CD4-positive, alpha-beta T cell treated with Interleukin-17A for 1 hour (primary cell): ENCODE measurements at places on chromosomes 6 and 20.
A peak's percentile ranks its signal among the peaks of the same experiment; 100 is the strongest.

- no peak for DNase-seq
Measured at GRCh38 chr6:66553441-66553840, 846.4 kb upstream of the EYS start.

GRCh38 chr6:112366695-112367553 is 19.8 kb downstream of the RFPL4B start:
- DNase-seq = no peak

DNA sequence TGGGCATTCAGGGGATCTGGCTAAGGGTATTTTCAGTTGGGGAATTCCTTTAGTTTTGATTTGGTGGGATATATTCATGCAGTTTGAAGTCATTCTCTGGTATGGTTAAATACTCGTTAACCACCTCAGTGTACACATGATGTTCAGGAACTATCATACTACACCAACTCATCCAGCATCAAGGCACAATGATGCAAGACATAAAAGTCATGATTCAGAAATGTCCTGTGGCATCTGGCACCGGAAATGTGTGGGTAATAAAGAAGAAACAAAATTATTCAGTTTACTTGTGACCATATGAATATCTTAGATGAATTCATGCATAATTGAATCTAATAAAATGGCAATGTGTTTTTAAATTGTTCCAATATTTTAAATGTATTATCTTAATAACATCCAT is 129.0 kb upstream of the BMP5 start:
- DNase-seq = no peak

DNA sequence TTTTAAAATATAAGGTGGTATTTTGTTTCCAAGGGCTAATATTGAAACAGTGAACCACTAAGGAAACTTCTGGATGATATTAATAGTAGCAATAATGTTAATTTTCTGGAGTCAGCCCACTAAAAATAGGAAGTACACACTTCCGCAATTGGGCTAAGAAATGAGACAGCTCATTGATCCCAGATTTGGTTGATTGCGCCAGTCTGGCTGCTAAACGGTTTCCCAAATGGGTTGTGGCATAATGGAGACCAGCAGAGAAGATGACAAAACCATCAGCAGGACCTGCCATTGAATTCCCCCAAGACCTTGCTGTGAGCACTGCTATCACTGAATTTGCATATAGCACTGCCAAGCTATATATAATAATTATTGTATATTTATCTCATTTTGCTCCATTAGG is 71.2 kb upstream of the SGK1 start:
- no peak for DNase-seq

- DNase-seq = no peak
Measured at GRCh38 chr6:52976591-52977035, 18.5 kb downstream of the GSTA4 start.

DNA sequence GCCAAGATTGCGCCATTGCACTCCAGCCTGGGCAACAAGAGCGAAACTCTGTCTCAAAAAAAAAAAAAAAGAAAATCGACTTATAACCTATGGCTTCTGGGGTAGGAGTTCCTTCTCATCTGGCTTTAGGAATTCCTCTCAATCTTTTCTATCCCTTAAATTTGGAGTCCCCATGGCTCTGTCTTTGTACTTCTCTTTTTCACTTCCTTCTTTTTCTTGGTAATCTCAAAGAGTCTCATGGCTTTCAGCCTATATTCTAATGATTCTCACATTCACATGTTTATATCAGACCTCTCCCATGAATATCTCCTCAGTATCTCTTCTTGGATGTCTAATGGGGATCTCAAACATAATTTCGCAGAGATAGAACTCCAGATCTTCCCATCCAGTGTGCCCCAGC is 42.8 kb upstream of the RALGAPA2 start:
- no peak for DNase-seq

DNA sequence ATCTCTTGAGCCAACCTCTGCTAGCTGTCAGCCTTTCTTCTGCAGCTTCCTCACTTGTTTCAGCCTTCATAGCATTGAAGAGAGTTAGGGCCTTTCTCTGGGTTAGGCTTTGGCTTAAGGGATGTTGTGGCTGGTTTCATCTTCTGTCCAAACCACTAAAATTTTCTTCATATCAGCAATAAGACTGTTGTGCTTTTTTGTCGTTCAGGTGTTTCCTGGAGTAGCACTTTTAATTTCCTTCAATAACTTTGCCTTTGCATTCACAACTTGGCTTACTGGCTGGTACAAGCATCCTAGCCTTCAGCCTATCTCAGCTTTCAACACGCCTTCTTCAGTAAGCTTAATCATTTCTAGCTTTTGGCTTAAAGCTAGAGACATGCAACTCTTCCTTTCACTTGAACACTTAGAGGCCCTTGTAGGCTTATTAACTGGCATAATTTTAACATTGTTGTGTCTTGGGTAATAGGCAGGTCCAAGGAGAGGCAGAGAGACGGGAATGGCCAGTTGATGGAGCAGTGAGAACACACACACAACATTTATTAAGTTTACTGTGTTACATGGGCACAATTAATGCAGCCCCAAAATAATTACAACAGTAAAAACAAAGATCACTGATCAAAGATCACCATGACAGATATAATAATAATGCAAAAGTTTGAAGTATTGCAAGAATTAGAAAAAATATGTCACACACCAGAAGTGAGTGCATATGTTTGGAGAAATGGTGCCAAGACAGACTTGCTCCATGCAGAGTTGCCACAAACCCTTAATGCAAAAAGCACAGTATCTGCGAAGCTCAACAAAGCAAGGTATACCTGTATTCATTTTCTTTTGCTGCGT is 98.6 kb downstream of the HIVEP1 start:
- DNase-seq = peak; percentile 28

- no peak for DNase-seq
Measured at GRCh38 chr6:6717953-6718352, 129.4 kb downstream of the LY86 start.

DNA sequence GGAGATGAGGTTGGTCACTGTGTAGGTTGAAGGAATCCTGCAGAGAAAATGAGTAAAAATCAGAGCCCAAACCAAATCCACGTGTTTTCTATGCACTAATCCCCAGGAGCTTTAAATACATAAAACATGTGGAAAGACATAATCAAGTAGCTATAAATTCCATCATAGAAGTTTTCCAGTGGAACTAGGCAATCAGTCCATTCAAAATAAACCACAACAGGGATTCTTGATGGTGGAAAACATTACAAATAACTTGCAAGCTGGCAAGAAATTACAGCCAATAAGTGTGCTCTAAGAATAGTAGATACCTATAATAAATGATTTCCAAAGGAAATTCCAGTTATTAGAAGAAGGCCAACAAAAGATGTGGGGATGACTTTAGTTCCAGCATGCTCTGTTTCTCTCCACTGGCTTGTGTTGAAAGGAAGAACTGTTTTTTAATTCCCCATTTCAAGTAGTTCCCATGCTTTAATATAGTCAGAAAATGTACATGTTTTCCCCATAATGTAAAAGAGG is 49.8 kb upstream of the ADGRG6 start:
- no peak for DNase-seq

DNA sequence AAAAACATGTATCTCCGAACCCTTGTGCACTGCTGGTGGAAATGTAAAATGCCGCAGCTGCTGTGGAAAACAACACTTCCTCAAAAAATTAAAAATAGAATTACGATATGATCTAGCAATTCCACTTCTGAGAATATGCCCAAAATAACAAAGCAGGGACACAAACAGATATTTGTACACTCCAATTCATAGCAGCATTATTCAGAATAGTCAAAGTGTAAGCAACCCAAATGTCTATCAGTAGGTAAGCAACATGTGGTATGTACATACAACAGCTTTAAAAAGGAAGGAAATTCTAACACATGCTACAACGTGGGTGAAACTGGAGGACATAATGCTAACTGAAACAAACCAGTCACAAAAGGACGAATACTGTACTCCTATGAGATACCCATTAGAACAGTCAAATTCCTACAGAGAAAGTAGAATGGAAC is 5.7 kb upstream of the RAB5IF start:
- no peak for DNase-seq

DNA sequence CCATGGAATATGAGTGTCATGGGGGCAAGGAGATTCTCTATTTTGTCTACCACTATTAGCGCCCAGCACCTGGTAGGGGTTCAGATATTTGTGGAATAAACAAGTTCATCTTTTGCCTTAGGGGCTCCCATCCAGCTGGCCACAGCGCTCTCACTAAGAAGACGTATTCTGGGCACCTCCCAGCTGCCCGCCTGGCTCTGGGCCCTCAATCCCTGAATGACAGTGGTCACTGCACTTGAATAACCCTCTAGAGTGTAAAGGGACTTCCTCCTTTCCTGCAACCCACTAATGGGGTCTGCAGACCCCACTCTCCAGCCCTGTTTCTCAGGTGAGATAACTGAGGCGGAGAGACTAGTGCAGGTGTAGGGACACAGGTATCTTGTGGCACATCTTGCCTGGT is 36.2 kb downstream of the SNX5 start:
- DNase-seq = no peak

- DNase-seq = no peak
Measured at GRCh38 chr6:159213405-159213804, 44.2 kb downstream of the FNDC1 start.

GRCh38 chr20:22339091-22339881 is 245.1 kb downstream of the FOXA2 start:
- DNase-seq = peak; percentile 14

DNA sequence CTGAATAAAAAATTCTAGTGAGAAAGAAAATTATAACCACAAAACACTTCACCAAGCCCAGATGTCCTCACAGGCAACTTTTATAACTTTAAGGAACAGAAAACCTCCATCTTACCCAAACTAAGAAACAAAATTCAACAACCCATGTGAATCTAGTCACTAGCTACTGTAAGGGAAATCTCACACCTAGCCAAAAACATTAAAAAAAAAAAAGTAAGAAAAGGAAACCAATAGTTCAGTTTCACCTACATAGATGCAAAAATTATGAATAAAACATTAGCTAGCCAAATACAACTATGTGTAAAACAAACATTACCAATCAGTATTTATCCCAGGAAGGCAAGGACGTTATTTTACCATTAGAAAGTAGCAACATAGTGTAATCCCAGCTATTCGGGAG is 35.5 kb upstream of the SLC23A2 start:
- no peak for DNase-seq

GRCh38 chr6:5338177-5338960 is 77.1 kb downstream of the FARS2 start:
- DNase-seq = no peak

DNA sequence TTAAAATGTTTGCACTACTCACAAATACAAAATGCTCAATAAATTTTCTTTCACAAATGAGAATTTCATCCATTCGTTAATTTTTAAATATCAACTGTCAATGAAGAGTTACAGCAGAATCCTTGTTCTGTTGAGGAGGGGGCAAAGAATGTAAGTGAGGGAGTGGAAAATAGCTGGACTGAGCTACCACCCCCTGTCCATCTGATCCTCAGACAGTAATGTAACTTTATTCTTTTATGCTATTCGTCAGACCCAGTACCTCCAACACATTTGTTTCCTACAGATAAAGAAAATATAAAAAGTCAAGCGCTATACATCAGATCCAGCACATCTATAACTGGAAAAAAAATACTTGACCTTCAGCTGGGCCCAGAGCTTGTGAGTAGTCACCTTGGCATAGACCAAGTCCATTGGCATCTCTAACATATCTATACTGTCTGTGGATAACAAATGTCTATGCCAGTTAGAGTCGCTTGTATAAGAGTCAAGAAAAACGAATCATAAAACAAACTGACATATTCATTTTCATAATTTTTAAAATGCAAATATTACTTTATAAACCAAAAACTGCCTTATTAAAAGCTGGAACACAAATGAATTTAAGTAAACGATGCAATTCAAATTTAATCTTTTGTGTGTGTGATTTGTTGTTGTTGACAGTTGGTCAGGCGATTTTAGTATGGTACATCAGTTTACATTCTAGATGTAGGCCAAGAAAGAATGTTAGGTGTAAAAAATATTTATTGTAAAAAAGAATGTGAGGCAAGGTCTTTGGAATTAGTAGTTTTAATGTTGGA is 57.2 kb upstream of the HFE start:
- DNase-seq = no peak

GRCh38 chr20:32626859-32627636 is 41.9 kb upstream of the NOL4L start:
- DNase-seq = peak; percentile 8

- no peak for DNase-seq
Measured at GRCh38 chr6:41072836-41073202, at the start of gene NFYA. Gene NFYA, plus strand, starts transcription at chr6:41072974. Its CDS starts 6,116 bp downstream, at chr6:41079090.

GRCh38 chr20:37543828-37544227 is 16.2 kb upstream of the BLCAP start:
- DNase-seq = no peak

DNA sequence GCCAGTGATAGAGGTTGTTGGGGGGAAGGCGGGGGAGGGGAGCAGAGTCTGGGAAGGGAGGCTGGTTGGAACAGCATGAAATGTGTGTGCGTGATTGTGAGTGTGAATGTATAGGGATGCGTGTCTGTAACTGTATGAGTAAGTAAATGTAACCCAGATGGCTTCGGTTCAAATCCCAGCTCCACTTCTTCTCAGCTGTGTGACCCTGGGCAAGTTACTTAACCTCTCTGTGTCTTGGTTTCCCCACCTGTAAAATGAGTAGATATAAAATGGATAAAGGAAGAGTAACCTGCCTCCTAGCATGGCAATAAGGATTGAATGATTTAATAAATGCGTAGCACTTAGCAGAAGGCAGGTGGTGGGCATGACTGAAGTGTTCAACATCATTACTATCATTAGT is 24.1 kb downstream of the MAFB start:
- no peak for DNase-seq

DNA sequence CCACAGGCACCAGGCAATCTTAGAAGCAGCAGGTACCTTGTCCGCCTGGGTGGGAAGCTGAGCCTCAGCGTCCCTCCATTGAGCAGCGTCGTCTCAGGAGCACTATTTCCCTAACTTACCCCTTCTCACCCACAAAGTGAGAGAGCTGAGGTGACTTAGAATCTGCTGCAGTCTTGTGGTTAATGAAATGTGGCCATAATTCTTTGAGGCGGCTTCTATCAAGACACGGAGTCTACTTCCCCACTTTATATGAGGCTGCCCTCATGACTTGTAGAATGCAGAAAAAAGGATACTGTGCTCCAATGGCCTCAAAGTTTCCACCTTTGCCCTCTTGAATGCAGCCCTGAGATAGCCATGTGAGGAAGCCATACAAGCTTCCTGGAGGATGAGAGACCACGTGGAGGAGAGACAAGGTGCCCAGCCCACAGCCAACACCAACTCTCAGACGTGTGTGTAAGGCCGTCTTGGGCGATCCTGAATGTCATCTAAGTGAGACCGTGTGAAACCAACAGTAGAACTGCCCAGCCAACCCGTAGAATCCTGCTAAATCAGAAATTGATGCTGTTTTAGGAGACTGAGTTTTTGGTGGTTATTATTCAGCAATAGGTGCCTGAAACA is 9.1 kb upstream of the TAGAP start:
- DNase-seq = no peak
